ENCODE measurements at places on chromosomes 5 and 9.

DNA sequence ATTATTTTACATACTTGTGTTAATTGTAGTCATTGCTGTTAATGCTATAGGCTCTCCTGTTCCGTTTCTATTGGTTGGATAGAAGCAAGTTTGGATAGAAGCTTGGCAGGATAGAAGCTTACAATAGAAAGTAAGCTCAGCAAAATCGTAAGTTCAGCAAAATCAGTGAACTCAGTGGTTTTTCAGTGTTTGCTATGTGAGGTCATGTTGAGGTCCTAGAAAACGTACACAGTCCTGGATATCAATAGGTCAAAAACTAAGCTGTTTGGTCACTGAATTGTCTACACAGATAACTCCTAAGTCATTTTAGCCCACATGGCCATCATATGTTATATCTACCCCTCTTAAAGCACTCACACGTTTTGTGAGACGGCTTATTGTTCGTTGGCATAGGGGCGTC lies 299.4 kb downstream of the MAN2A1 start:
- no peak for DNase-seq

- no peak for DNase-seq
These were observed 88.4 kb upstream of the GRAMD2B start for GRCh38 chr5:126334760-126335159.

DNA sequence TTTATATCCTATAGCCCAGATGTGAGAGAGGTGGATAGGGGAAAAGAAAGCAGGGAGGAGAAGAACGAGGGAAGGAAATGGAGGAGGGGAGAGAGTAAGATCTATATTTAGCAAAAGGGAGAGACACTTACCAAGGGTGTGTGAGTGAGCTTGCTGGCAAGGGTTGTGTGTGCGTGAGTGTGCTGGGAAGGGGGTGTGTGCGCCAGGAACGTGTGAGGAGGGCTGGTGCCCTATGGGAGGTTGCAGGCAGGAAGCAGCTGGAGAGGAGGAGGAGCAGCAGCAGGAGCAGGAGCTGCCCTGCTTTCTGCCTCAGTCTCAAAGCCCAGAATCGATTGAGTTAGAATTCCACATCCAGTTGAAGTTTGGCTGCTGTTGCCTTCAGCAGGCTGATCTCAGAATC lies 148.3 kb upstream of the RUSC2 start:
- DNase-seq = peak; percentile 20

DNA sequence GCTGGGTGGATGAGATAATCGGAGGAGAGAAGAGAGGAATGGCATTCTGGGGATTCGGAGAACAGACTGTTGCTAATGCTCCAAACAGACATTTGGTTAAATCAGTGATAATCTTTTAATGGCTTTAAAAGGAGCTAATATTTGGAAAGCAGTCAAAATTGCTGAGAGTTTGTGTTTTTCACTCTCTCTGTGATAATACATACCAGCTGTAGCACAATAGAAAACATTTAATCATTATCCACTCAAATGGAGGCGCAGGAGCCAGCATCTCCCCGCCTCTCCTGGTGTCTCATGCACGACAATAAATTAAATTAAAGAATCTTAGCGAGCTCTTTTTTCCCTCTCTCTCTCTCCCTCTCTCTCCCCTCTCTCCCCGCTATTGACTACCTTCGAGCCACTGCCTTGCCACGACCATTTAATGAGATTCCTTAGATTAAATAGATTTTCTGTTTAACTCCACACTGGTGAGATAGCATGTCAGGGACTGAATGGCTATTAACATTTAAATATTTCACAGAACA lies 268.6 kb upstream of the MVB12B start:
- DNase-seq = no peak

DNA sequence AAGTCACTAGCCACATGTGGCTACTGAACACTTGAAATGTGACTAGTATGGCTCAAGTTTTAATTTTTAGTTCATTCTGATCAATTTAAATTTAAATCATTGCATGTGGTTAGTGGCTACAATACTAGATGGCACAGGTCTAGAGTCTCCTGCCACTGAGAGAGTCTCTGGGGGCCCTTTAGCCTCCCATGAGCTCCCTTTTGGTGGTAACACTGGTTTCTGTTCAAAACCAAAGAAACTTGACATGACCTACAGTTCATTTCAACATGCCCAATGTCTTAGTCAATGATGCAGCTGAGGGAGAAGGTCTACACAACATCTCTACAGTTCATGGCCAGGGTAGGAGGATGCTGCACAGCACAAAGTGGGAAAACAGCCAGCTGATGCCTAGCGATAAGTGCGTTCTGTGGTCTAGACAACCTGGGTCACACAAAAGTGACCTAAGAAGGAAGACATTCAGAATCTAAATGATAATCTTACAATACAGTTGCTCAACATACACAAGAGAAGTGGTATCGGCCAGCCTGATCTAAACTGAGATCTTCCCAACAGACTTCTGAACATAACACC lies 121.0 kb downstream of the AUH start:
- no peak for DNase-seq

- no peak for DNase-seq
These were observed 82.1 kb downstream of the CCDC192 start for GRCh38 chr5:127785098-127785927.

- no peak for DNase-seq
These were observed 44.2 kb downstream of the FAF2 start for GRCh38 chr5:176492431-176492830.

- no peak for DNase-seq
These were observed 70.3 kb upstream of the SMIM15 start for GRCh38 chr5:61232490-61233050.

GRCh38 chr5:158780656-158781237 lies 319.0 kb downstream of the EBF1 start:
- no peak for DNase-seq
